ENCODE measurements at places on chromosomes 12 and 14.
A peak's percentile ranks its signal among the peaks of the same experiment; 100 is the strongest.

DNA sequence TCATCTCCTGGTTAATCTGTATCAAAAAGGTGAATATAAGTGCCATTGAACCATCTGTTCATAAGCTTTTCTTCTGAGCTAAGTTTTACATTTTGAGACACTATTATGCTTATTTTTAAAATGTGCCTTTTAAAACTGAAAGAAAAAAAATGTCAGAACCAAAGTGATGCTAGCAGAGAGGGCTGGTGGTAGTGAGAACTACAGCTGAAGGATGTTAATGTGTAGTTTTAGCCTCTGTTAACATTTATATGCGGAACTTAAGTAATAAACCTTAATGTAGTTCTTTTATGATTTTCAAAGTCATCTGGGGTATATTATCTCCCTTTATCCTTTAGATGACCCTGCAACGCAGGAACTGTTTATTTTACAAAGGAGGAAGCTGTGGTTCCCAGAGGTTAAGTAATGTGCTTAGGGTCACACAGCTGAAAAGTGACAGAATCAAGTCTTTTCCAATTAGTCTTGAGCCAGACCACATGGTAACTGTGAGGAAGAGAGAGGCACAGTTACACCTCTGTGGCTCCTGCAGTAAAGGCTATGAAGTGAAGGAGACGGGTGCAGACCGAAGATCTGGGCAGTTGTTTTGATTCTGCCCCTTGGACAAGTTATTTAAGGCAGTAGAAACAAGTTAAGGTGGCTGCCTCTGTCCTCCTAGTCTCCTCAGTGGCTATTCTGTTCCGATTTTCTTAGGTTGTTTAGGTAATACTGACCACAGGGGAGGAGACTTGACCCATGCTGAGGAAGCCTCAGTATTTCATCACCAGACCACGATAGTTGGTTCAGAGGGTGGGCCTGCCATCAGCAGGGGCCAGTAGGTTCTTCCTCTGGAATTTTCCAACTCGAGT, 23.9 kb downstream of the GNG2 start:
- no peaks in the 10 kb centered on the region for H3K27me3 ChIP-seq
- H3K27ac ChIP-seq: peak overlapping the region; percentile 95
- H3K36me3 ChIP-seq: peaks cover 11% of the 10 kb centered on the region
- no peak overlapping the region for H3K4me3 ChIP-seq
- DNase-seq: no peak

DNA sequence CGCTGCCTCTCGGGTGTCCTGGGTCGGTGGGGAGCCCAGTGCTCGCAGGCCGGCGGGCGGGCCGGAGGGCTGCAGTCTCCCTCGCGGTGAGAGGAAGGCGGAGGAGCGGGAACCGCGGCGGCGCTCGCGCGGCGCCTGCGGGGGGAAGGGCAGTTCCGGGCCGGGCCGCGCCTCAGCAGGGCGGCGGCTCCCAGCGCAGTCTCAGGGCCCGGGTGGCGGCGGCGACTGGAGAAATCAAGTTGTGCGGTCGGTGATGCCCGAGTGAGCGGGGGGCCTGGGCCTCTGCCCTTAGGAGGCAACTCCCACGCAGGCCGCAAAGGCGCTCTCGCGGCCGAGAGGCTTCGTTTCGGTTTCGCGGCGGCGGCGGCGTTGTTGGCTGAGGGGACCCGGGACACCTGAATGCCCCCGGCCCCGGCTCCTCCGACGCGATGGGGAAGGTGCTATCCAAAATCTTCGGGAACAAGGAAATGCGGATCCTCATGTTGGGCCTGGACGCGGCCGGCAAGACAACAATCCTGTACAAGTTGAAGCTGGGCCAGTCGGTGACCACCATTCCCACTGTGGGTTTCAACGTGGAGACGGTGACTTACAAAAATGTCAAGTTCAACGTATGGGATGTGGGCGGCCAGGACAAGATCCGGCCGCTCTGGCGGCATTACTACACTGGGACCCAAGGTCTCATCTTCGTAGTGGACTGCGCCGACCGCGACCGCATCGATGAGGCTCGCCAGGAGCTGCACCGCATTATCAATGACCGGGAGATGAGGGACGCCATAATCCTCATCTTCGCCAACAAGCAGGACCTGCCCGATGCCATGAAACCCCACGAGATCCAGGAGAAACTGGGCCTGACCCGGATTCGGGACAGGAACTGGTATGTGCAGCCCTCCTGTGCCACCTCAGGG, 679 bp downstream of the ARF6 start:
- H3K36me3 ChIP-seq: peaks cover 37% of the 10 kb centered on the region
- peak overlapping the region; percentile 98 for H3K4me3 ChIP-seq
- H3K4me1 ChIP-seq: peaks cover 47% of the 10 kb centered on the region
- H3K27me3 ChIP-seq: peaks cover 4% of the 10 kb centered on the region
- DNase-seq: peak; percentile 76
- peak overlapping the region; percentile 100 for H3K27ac ChIP-seq

DNA sequence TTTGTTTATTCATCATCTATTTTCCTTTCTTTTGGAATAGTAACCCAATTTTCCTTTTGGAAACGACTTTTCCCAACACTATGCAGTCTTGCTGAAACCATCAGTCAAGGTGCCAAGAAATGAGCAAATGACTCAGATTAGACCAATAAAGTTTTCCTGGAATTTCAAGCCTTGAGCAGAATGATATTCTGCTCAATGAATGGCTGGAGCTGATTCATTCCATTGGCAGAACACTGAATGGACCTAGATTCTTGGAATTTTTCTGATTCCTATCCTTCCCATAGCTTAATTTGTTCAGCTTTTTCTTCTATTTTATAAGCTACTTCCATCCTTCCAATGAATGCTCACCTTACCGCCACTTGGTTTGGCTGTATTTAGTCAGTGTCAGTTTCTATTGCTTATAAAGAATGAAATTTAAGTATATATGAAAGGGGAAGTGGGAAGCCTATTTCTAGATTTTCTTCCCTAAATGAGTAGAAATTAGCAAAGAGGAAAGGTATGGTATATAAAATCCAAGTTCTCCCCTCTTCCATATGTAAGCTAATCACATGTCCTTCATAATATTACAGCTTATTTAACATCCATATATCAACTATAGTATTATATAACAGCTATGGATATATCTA, 89.0 kb downstream of the C14orf39 start:
- no peak overlapping the region for H3K4me3 ChIP-seq
- no peaks in the 10 kb centered on the region for H3K4me1 ChIP-seq
- no peak overlapping the region for H3K27ac ChIP-seq
- no peak for DNase-seq

- H3K4me1 ChIP-seq: peaks cover 62% of the 10 kb centered on the region
- DNase-seq: no peak
- H3K36me3 ChIP-seq: no peaks in the 10 kb centered on the region
- no peak overlapping the region for H3K4me3 ChIP-seq
Measured at GRCh38 chr12:131044136-131044535, 90.4 kb downstream of the ADGRD1 start.

DNA sequence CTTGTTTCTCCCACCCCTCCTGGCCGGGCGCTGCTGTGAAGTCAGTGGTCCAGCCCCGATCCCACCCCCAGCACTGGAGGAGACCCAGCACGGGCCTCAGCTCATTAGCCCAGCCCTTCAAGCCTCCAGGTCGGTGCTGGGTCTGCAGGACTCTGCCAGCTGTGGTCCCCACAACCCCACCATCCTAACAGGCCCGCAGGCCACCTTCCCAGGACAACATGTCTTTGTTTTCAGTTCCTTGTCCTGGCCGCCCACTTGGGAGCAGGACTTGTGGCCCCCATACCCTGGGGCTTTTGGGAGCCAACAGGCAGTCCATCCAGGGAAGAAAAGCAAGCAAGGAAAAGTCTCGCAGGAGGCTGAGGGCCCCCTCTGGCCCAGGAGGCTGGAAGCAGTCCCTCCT, 60.0 kb downstream of the HRK start:
- peaks cover 28% of the 10 kb centered on the region for H3K4me1 ChIP-seq
- no peak for DNase-seq
- no peak overlapping the region for H3K27ac ChIP-seq

GRCh38 chr14:30541318-30541717, 17.6 kb upstream of the G2E3 start:
- no peak for DNase-seq
- H3K4me1 ChIP-seq: no peaks in the 10 kb centered on the region

- DNase-seq: no peak
- H3K4me3 ChIP-seq: no peak overlapping the region
- H3K27ac ChIP-seq: no peak overlapping the region
Measured at GRCh38 chr12:24839268-24839791, 109.6 kb downstream of the BCAT1 start.

GRCh38 chr12:106459124-106459523, 101.6 kb downstream of the POLR3B start:
- H3K27me3 ChIP-seq: no peaks in the 10 kb centered on the region
- H3K4me1 ChIP-seq: peaks cover 14% of the 10 kb centered on the region
- no peak overlapping the region for H3K4me3 ChIP-seq
- no peak overlapping the region for H3K27ac ChIP-seq
- DNase-seq: no peak

GRCh38 chr14:38662781-38663180, 406.9 kb upstream of the CLEC14A start:
- no peaks in the 10 kb centered on the region for H3K36me3 ChIP-seq
- peaks cover 9% of the 10 kb centered on the region for H3K4me1 ChIP-seq
- H3K27ac ChIP-seq: peak overlapping the region; percentile 18
- H3K4me3 ChIP-seq: no peak overlapping the region
- DNase-seq: peak; percentile 2

DNA sequence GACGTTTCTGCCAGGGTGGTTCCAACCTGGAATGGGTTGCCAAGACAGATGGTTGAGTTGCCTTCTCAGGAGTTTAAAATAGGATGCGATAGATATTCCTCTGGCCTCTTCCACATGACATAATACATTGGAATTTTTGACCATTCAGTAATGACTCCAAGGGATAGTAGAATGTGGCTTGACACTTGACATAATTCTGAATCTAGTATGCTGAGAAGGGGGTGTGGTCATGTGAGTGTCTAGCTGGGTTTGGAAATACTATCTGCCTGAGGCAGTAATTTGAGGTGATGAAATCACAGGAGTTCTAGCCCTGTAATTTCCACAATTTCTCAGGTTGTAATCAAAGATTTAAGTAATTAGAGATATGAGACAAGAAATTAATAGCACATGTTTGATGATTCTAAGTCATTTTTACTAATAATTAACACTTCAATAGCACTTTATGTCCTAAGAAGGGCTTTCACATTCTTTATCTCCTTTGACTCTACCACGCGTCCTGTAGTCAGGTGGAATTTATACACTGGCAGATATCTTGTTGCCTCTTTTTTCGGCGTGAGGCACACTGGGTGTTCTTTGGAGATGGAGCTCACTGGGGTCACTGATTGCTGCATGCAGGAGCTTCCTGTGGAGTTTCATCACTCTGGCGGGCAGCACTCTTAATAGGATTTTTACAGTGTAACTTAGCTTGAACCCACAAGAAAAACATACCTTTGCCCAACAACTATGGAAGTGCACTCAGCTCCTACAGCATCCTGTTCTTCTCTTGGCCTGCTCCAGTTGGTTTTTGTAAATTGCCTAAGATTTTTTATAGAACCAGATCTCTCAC, 3.2 kb upstream of the AMIGO2 start:
- peaks cover 40% of the 10 kb centered on the region for H3K4me1 ChIP-seq
- no peak for DNase-seq
- H3K36me3 ChIP-seq: no peaks in the 10 kb centered on the region
- no peak overlapping the region for H3K27ac ChIP-seq
- H3K27me3 ChIP-seq: peaks cover 38% of the 10 kb centered on the region

GRCh38 chr14:71399057-71399487, 491.8 kb downstream of the PCNX1 start:
- peaks cover 15% of the 10 kb centered on the region for H3K4me1 ChIP-seq
- H3K27ac ChIP-seq: no peak overlapping the region
- H3K27me3 ChIP-seq: no peaks in the 10 kb centered on the region
- no peak for DNase-seq
- H3K4me3 ChIP-seq: no peak overlapping the region

DNA sequence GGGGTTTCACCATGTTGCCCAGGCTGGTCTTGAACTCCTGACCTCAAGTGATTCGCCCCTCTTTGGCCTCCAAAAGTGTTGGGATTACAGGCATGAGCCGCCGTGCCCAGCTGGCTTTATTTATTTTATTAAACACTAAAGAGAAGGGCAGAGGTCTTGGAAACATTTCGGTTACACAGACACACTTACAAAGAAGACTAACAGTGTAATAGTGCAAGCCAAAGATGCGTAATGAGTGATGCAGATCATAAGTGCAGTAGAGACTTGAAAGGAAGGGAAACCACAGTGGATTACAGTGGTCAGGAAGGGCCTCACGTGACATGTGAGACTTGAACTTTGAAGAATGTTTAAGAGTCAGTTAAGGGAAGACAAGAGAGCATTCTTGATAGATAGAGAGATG, 33.9 kb upstream of the CDK17 start:
- DNase-seq: no peak
- peaks cover 4% of the 10 kb centered on the region for H3K4me1 ChIP-seq
- H3K4me3 ChIP-seq: no peak overlapping the region
- H3K27ac ChIP-seq: no peak overlapping the region
- H3K36me3 ChIP-seq: no peaks in the 10 kb centered on the region

DNA sequence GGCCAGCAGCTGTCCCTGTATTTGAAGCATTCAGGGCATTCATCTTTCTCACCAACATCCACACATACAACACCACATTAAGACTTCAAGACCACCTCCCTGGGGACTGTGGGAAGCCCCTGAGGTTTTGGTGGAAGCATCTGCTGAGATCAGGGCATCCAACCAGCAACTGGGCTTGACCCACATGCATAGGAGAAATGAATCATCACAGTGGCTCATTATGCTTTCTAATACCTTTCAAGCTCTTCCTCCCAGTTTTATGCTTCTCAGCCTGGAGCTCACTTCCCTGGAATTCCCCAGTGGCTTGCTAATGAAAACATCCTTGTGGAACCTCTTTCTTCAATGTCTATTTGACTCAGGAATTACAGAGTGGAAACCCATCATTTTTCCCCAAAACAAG, 21.4 kb upstream of the CMKLR1 start:
- H3K4me1 ChIP-seq: peaks cover 44% of the 10 kb centered on the region
- no peaks in the 10 kb centered on the region for H3K36me3 ChIP-seq
- H3K27ac ChIP-seq: peak overlapping the region; percentile 75
- no peaks in the 10 kb centered on the region for H3K27me3 ChIP-seq
- no peak overlapping the region for H3K4me3 ChIP-seq

DNA sequence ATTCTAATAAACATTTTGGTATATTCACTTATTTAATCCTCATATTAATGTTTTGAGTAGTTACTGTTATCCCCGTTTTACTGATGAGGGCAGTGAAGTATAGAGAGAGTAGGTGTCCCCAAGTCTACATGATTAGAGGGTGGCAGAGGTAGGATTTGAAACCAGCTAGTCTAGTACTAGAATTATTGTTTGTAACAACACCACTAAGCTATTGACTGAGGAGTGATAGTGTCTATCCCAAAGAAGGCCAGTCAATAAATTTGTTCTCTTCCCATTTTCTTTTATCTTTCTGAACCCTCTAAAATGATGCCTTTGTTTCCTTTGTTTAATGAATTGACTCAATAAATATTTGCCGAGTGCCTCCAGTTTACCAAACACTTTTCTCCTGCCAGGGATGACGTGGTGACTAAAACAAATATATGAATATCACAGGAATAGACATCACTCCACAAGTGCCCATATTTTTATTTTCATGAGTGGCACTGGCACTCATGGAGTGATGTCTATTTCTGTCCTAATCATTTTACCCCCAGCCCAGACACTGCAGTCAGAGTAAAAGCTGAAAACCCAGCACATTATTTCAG, 247.5 kb downstream of the SLC16A7 start:
- H3K4me1 ChIP-seq: no peaks in the 10 kb centered on the region
- no peaks in the 10 kb centered on the region for H3K36me3 ChIP-seq
- H3K27me3 ChIP-seq: no peaks in the 10 kb centered on the region

GRCh38 chr12:119631930-119632678, 35.8 kb upstream of the PRKAB1 start:
- H3K36me3 ChIP-seq: no peaks in the 10 kb centered on the region
- no peak overlapping the region for H3K27ac ChIP-seq
- H3K4me3 ChIP-seq: no peak overlapping the region
- DNase-seq: no peak
- H3K27me3 ChIP-seq: peaks cover 7% of the 10 kb centered on the region
